ENCODE measurements at places on chromosomes 16 and 17.

DNA sequence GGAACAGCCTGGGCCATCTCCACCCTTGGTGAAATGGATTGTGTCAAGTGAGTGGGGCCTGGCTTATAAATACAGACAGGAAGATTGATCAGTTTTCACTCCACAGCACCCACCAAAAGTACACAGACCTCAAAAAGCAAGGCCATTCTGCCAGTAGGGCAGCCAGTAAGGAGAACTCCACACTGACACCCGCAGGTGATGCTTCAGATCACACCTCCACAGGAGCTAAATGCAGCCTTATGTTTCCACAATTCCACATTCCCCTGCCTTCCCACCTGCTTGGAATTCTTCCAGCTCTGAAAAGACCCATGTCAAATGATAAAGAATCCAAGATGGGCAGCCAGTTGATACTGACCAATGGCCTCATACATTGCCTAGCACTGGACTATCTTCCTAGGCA, 191.1 kb downstream of the ZFHX3 start:
- no peak for DNase-seq

DNA sequence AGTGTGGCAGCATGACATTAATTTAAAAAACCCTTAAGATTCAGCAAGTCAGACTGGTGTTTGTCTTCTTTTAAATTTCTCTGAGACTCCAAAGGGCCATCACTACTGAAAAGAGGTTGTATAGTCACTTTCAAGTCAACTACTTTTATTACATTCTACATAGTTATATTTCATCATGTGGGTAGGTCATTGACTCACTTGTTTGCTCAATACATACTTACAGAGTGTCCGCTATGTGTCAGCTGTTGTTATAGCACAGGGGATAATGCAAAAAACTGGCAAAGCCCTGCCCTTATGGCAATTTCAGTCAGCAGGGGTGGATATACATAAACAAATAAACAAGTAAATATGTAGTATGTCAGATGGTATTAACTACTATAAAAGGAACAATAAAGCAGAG, 2.5 kb upstream of the MYH4 start:
- DNase-seq: no peak

GRCh38 chr17:81000334-81000630, 8.6 kb downstream of the CHMP6 start:
- DNase-seq: no peak

DNA sequence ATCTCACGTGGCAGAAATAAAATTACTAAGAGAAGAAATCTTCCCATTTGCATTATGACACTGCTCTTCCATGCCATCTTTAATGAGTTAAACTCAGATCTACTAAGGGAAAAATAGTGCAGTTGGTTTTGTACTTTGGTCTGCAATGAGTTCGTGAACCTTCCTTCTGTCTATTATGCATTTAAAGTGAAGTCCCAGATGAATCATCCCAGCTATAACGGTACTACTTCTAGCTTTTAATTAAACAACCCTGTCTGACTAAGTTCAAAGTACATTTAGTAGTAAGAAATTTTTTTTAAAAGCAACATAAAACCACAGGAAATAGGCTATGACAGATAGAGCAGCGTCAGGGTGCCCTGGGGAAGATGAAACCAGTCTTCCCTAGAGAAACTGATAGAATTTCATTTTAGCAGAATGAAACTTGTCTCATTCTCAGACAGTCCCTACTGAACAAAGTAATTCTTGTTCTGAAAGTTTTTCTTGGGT, 1.8 kb downstream of the TMIGD1 start:
- no peak for DNase-seq

GRCh38 chr17:152860-153420, 15.6 kb downstream of the SCGB1C2 start:
- DNase-seq: no peak

DNA sequence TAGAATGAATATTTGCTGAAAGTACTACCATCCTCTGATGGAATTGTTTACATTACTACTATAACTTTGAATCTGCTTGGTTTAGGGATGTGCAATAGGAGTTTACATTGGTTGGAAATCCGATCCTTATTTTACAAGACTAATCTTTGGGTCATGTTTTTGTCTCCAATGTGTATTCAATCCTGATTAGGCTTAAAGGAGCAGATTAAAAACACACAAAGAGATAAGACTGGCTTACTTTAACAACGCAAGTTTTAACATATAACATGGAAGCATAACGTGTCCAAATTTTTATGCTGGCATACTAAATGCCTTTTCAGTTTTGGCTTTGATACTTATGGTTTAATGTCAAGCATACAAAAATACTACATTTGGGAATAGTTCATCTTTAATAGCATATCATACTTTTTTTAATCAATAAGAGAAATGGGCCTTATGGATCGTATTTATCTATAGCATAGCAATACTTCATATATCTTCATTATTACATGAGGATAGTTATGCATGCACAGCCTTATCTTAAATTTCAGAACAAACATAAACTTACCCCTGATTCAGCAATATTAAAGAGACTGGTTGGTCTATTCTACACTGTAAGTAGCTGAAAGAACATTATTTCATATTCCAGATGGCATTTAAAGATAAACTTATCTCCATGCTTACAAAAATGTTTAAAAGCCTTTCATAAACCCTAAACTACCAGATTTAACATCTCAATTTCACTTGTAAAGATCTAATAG, 69.9 kb upstream of the NACA2 start:
- DNase-seq: no peak
